Right ventricle myocardium inferior (tissue), 1 donor: ENCODE measurements at places on chromosomes 1 and 21. TPM values are rescaled to one million over a fixed set of nuclear protein-coding genes. Genes with fewer than 3 reads are reported as not detected.

The CFAP410 gene
- total RNA-seq = 16.8 TPM

DNA sequence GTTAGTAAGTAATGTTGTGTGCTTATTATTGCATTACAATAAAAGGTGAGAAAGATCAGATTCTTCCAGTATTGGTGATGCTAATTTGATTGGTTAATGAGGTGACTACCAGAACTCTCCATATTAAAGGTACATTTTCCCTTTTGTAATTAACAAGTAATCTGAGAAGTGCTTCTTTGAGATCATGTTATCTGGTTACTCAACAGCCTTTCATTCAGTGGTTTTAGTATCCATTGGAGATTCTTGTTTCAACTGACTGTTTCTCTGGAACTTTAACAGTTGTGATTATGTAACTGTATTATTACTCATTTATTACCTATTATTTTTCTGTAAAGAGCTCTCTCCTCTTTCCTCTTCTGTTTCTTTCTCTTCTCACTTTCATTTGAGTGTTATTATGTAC is 86.7 kb downstream of the PEX14 start:
- DNase-seq = no peak

- no peak for DNase-seq
These were observed 54.5 kb upstream of the RAP1A start for GRCh38 chr1:111565079-111565478.

- no peak for DNase-seq
These were observed 51.4 kb downstream of the ZBTB18 start for GRCh38 chr1:244102468-244102867.

DNA sequence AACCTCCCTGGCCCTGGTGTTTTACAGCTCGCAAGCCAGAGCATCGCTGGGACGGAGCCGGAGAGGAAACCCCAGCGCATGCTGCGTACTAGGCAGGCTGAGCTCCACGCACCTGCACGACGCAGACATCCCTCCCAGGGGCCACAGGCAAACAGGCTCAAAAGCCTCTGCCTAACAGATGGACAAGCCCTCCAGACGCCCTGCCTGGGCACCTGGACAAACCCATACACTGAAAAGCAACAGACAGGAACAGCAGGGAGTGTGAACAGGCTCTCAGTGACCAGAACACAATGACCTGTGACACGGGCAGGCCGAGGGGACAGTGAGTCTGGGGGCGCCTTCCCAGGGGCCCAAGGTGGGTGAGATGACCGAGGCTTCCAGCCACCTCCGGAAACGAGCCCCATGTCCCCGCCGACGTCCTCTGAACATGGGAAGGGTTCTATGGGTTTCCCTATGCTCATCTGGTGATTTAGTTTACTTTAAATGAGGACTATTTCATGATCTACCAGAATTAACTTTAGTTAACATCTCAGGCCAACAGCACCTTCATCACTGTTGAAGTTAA is 40.3 kb downstream of the NPHP4 start:
- no peak for DNase-seq

DNA sequence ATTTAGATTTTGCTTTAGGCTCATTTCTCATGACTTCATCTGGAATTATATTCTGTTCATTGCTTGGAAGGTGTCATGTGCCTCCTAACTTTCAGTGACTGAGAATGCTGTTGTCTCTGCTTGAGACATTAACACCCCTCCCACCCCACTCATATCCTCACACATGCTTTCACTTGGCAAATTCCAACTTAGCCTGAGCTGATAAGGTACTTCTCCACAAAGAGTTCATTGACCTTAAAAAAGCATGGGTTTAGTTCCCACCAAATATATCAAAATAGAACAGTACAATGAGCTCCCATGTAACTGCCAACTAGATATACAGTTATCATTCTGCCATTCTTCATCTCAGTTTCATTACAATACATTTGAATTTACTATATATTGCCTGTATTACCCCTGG is 576.5 kb upstream of the ADGRL2 start:
- DNase-seq = no peak

GRCh38 chr1:17236779-17237560 is 11.9 kb upstream of the PADI3 start:
- DNase-seq = peak; percentile 91

The DEPDC1 gene
- total RNA-seq = 0.43 TPM

- DNase-seq = no peak
These were observed 23.9 kb upstream of the ZZZ3 start for GRCh38 chr1:77706321-77706720.

DNA sequence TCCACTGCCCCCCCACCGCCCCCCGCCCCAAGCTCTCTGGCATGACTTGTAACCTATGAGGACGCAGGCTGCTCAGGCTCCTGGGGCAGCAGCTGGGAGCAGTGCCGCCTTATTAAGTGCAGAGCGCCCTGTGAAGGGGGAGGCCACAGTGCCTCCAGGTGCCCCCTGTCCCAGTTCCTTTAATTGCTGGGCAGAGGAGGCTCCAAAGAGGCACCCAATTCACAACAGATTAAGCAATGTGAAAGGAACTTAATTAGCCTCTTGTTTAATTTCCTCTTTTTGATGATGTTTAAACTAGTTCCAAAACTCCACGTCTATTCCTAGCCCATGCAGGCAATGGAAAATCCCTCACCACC is 3.0 kb downstream of the RXFP4 start:
- DNase-seq = no peak

DNA sequence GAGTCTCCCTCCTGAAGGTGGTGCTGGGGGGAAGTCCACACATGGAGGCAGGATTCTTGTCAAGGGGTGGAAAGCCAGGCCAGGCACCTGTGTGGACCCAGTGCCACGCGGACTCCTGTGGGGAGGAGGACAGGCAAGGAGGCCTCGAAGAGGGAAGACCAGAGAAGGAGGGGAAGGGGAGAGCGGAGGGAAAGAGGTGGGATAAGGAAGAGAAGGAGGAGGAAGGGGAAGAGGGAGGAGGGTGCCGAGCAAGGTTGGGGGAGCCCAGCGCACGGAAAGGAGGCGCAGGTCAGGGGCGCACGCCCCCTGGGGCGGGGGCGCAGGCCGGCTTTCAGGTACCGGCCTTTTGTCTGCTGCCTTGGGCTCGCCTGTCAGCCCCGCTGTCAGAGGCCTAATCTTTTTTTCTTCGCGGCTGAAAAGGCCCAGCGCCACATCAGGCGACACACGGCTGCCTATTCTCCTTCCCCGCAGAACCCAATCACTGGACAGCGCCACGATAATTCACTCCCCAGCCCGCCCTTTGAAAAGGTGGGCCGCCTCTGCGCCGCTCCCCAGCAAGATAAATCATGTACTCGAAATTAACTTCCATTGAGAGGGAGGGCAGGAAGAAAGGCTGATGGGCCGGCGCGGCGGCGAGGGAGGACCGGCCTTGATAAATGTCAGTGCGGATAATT is 42.5 kb downstream of the PRDM16 start:
- no peak for DNase-seq

GRCh38 chr1:85838238-85838637 is 130.0 kb upstream of the ZNHIT6 start:
- no peak for DNase-seq

DNA sequence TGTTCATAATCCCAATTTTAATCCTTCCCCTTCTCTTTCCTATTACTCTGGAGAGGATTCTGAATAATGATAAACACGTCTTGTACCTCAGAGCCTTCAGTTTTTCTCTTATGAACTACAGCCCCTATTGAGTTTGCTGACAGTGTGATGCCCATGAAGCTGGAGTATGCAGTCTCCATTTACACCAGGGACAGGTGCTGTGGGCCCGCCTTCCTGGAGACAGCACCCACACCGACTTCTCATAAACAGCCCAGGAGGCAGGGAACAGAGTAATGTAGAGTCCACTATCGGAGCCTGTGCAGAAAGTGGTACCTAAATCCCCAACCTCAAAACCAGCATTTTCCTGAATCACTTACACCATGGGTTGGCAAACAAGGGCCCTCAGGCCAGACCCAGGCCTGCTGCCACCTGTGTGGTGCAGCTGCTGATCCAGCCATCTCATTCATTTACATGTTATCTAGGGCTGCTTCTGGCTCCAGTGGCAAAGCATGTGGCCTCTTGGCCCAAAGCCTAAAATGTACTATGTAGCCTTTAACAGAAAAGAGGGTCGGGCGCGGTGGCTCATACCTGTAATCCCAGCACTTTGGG is 95.1 kb upstream of the KRTAP19-8 start:
- no peak for DNase-seq
